Activated naive CD8-positive, alpha-beta T cell treated with anti-CD3 and anti-CD28 coated beads for 36 hours (primary cell): ENCODE measurements at places on chromosomes 2 and 18. TPM values are rescaled to one million over a fixed set of nuclear protein-coding genes. Genes with fewer than 3 reads are reported as not detected.

DNA sequence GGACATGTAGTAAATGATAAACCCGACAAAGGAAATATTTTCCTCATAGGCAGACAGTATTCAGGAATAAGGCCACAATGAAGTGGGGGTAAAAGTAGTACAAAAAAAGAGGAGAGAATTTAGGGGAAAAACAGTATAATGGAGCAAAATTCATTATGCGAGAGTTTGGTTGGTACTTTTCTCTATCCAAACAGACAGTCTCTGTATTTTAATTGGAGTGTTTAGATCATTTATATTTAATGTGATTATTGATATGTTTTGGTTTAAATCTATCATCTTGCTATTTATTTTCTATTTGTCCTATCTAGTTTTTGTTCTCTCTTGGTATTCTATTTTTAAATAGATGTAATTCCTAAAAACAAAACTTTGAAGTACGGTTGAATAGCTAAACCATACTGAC lies 170.3 kb upstream of the SP5 start:
- no peak for DNase-seq
- peaks cover 4% of the 10 kb centered on the region for H3K27me3 ChIP-seq
- no peaks in the 10 kb centered on the region for H3K4me1 ChIP-seq
- no peak overlapping the region for H3K4me3 ChIP-seq
- no peak overlapping the region for H3K27ac ChIP-seq

GRCh38 chr18:57087644-57088376 lies 59.1 kb upstream of the BOD1L2 start:
- H3K27ac ChIP-seq = no peak overlapping the region
- no peak for DNase-seq
- peaks cover 20% of the 10 kb centered on the region for H3K27me3 ChIP-seq
- no peak overlapping the region for H3K4me3 ChIP-seq

- H3K4me3 ChIP-seq = no peak overlapping the region
- H3K27ac ChIP-seq = no peak overlapping the region
- DNase-seq = no peak
Measured at GRCh38 chr18:56702946-56703345, 51.8 kb downstream of the WDR7 start.

DNA sequence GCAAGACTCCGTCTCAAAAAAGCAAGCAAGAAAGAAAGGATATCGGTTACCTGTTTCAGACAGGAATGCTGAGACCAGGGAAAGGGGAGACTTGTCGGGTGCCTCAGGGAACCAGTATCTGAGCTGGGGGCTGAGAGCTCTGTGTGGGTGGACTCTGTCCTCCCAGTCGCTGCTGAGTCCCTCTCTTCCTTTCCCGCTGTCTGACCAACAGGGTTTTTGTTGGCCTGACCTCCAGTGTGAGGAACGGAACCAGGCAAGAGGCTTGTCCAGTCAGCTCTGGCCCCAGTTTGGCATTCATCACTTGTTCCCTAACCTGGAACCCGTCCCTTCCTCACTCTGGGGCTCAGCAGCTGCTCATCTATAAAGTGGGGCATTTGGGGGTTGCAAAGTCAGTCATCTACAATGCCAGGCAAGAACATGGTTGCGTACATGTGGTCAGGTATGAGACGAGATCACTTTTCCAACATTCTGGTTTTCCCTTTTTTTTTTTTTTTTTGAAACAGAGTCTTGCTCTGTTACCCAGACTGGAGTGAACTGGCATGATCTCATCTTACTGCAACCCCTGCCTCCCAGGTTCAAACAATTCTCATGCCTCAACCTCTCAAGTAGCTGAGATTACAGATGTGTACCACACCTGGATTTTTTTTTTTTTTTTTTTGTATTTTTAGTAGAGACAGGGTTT lies 116.4 kb downstream of the PLB1 start:
- no peak overlapping the region for H3K27ac ChIP-seq
- H3K27me3 ChIP-seq = no peaks in the 10 kb centered on the region
- H3K4me3 ChIP-seq = no peak overlapping the region
- H3K36me3 ChIP-seq = no peaks in the 10 kb centered on the region
- no peak for DNase-seq

GNAL gene
- total RNA-seq = not detected

SIX2 gene
- not detected for total RNA-seq

ZNF397 gene
- total RNA-seq = 12.6 TPM

DNA sequence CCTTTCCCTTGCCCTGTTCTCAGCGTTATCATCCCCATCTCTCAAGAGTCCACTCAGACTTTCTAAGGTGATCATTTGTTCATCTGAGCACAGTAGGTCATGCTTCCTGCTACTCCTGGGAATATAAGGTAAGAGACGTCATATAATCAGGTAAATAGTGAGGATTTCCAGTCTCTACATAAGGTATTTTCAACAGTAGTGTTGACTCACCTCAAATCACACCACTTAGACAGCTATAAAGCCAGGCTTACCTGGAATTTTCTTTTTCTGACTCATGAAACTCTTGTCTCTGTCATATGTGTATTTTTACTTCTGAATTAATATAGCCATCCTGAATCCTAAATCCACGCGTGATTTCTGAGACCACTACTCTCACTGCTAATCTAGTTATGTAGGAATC lies 443.2 kb downstream of the ARHGAP15 start:
- no peak for DNase-seq
- no peaks in the 10 kb centered on the region for H3K27me3 ChIP-seq
- H3K4me3 ChIP-seq = no peak overlapping the region
- no peak overlapping the region for H3K27ac ChIP-seq
- peaks cover 25% of the 10 kb centered on the region for H3K36me3 ChIP-seq

- H3K4me3 ChIP-seq = no peak overlapping the region
- H3K36me3 ChIP-seq = no peaks in the 10 kb centered on the region
- peaks cover 9% of the 10 kb centered on the region for H3K27me3 ChIP-seq
- no peak for DNase-seq
- H3K4me1 ChIP-seq = no peaks in the 10 kb centered on the region
Measured at GRCh38 chr2:48677450-48677849, 59.8 kb downstream of the GTF2A1L start.

- no peak overlapping the region for H3K27ac ChIP-seq
- peaks cover 5% of the 10 kb centered on the region for H3K27me3 ChIP-seq
- H3K4me1 ChIP-seq = peaks cover 24% of the 10 kb centered on the region
Measured at GRCh38 chr2:156394033-156394741, 42.0 kb upstream of the GPD2 start.
